ENCODE measurements at places on chromosomes 13 and 19.

DNA sequence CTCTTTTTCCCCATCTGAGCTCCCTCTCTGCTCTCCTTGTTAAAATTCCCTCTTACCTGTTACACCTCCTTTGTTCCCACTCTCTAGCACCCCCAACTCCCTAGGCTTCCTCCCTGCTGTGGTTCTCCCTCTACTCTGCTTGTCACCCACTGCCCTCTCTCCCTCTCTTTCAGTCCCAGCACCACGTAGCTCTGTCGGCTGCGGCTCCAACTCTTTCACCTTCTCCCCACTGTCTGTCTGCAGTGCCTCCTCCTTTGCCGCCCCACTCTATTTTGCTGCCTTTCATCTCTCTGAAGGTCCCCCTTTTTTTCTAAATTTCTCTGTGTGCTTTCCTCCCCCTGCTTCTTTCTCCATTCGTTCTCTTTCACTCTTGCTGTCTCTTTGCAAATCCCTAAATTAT, 1.1 kb downstream of the ZNF836 start:
- peak overlapping the region; percentile 90 for H3K27ac ChIP-seq
- peak overlapping the region; percentile 97 for H3K4me3 ChIP-seq
- H3K36me3 ChIP-seq: peaks cover 43% of the 10 kb centered on the region
- H3K27me3 ChIP-seq: no peaks in the 10 kb centered on the region
- no peak for DNase-seq
- H3K4me1 ChIP-seq: peaks cover 11% of the 10 kb centered on the region

DNA sequence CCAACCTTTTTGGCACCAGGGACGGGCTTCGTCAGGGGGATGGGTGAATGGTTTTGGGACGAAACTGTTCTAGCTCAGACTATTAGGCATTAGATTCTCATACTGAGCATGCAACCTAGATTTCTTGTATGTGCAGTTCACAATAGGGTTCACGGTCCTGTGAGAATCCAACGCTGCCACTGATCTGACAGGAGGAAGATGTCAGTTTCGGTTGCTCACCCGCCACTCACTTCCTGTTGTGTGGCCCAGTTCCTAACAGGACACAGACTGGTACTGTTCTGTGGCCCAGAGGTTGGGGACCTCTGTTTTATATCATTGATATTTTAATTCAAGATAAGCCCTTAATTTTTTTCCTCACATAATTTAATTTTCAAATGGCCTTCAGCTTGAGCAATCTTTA, 26.7 kb upstream of the TDRD3 start:
- H3K4me3 ChIP-seq: no peak overlapping the region
- no peaks in the 10 kb centered on the region for H3K4me1 ChIP-seq
- no peaks in the 10 kb centered on the region for H3K36me3 ChIP-seq
- peaks cover 2% of the 10 kb centered on the region for H3K27me3 ChIP-seq

DNA sequence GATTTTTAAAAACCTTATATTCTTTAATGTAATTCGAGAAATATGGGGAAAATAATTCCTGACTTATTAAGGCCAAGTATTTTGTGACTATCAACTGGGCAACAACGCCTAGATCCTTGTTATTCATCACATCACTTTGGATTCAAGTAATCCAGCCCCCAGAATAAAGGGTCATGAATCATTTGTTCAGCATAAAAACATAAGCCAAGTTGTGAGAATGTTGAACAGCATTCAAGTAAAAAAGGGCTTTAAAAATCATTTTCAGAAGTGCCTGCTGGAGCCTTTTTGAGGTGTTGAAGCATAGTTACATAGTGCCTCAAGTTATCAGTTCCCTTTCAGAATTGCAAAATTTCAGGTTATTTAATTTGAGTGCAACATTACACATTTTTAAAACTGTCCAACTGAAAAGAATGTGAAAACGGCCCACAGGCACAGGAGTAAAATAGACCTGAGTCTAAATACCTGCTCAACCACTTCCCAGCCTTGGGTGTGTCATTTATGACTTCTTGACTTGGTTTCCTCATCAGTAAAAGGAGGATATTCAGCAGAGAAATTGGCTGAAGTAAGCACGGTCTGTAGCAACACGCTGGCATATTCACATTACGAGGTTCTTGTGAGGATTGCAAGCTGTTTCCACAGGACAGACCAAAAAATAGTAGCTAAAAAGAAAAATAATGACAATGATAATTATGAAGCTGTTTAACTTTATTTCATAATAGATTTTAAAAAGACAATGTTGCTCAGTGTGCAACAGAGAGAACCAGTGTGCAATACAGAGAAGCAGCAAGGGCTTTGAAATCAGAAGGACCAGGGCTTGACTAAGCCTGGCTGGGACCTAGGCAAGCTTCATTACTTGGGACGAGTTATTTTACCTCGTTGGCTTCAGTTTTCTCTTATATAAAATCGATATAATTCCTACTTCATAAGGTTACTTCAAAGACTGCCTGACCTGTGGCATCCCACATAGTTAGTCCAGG, 56.6 kb downstream of the MBNL2 start:
- peaks cover 23% of the 10 kb centered on the region for H3K36me3 ChIP-seq
- H3K4me1 ChIP-seq: peaks cover 27% of the 10 kb centered on the region
- H3K27ac ChIP-seq: no peak overlapping the region
- no peaks in the 10 kb centered on the region for H3K27me3 ChIP-seq
- no peak for DNase-seq
- H3K4me3 ChIP-seq: no peak overlapping the region

DNA sequence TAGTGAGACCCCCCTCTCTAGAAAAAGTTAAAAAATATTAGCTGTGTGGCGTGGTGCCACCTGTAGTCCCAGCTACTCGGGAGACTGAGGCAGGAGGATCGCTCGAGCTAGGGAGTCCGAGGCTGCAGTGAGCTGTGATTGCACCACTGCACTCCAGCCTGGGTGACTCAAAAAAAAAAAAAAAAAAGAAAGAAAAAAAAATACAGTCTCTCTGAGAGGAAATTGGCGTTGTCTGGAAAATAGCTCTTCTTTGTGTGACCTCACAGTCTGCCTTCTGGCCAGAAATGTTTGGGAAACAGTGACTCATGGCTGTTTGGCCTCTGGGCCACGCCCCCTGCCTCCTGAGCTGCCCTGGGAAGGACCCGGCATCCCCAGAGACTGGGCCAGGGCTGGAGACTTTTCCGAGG, 10.7 kb downstream of the MARCHF2 start:
- no peak overlapping the region for H3K27ac ChIP-seq
- no peak for DNase-seq
- H3K36me3 ChIP-seq: peaks cover 3% of the 10 kb centered on the region

DNA sequence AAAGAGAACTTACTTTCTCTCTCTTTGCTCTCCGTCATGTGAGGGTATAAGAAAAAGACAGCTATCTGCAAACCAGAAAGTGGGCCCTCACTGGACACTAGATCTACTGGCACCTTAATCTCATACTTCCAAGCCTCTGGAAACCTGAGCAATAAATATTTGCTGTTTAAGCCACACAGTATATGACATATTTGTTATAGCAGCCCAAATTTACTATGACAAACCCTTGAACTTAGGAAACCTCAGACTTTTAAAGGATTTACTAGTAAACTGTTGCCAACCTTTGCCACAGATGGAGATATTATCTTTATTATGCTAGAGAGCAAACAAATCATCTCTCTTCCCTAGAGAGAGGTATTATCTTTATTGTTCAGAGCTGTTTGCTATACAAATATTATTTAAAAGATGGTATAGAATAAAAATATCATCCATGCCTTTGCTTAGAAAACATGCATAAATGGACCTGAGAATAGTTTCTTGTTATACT, 1446.1 kb downstream of the SLITRK1 start:
- H3K27ac ChIP-seq: no peak overlapping the region
- no peak for DNase-seq
- no peaks in the 10 kb centered on the region for H3K36me3 ChIP-seq
- no peaks in the 10 kb centered on the region for H3K4me1 ChIP-seq
- no peak overlapping the region for H3K4me3 ChIP-seq

- DNase-seq: no peak
- H3K4me1 ChIP-seq: no peaks in the 10 kb centered on the region
- no peak overlapping the region for H3K4me3 ChIP-seq
- peaks cover 30% of the 10 kb centered on the region for H3K27me3 ChIP-seq
These were observed 40.5 kb downstream of the TEX26 start for GRCh38 chr13:30972888-30973377.

- H3K4me3 ChIP-seq: peak overlapping the region; percentile 23
- no peak for DNase-seq
- H3K27me3 ChIP-seq: no peaks in the 10 kb centered on the region
- H3K4me1 ChIP-seq: peaks cover 48% of the 10 kb centered on the region
- H3K36me3 ChIP-seq: peaks cover 22% of the 10 kb centered on the region
These were observed 149.6 kb downstream of the PDS5B start for GRCh38 chr13:32735859-32736258.

DNA sequence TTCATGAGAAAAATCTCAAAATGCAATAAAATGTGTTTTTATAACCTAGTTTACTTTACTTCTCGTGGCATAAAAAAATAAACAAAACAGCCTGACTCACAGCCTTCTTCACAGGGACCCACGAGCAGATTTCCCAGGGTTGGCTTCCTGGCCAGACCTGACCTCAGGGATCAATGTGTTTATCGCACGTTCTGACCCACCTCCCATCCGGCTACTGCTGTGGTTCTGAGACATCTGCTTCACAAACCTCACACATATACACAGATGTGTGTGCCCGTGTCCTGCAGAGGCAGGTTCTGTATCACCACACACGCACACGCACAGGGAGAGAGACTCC, 118.3 kb downstream of the COL4A2 start:
- H3K27ac ChIP-seq: no peak overlapping the region
- peaks cover 13% of the 10 kb centered on the region for H3K4me1 ChIP-seq
- peaks cover 75% of the 10 kb centered on the region for H3K27me3 ChIP-seq
- no peak for DNase-seq
- no peaks in the 10 kb centered on the region for H3K36me3 ChIP-seq
- H3K4me3 ChIP-seq: no peak overlapping the region

GRCh38 chr13:31625115-31625514, 114.2 kb upstream of the RXFP2 start:
- no peak overlapping the region for H3K4me3 ChIP-seq
- DNase-seq: no peak
- no peak overlapping the region for H3K27ac ChIP-seq
- H3K27me3 ChIP-seq: peaks cover 2% of the 10 kb centered on the region
- no peaks in the 10 kb centered on the region for H3K36me3 ChIP-seq

DNA sequence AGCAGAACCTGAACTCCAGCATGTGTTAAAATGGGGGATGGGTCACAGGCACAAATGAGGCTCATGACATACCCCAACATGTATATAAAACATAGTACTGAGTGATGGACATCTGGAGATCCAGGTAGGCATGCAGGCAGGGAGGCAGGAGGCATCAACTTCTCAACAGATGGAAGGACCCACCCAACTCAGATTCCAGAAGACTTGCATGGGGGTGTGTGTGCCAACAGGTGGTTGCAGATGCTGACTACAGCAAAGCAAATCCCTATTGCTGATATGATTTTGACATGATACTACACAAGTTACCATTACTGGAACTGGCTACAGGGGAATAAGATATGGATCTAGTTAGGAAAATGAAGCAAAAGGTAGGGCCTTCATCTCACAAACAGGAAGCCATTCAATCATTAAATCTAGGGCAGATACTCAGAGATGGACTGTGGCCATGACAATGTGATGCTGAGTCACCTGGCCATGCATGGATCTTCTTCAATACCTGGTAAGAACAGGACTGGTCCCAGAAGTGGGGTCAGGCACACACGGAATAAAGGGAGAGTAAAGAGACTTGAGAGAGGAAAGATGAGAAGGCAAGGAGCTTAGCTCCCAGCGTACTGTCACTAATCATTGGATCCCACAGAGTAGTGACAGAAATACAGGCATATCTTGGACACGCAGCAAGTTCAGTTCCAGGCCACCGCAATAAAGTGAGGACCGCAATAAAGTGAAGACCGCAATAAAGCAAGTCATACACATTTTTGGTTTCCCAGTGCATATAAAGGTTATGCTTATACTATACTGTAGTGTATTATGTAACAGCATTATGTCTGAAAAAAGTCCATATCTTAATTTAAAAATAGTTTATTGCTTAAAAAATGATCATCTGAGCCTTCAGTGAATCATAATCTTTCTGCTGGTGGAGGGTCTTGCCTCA, 91.3 kb downstream of the USP12 start:
- H3K4me1 ChIP-seq: peaks cover 11% of the 10 kb centered on the region
- peaks cover 28% of the 10 kb centered on the region for H3K36me3 ChIP-seq
- no peak overlapping the region for H3K4me3 ChIP-seq
- DNase-seq: no peak

DNA sequence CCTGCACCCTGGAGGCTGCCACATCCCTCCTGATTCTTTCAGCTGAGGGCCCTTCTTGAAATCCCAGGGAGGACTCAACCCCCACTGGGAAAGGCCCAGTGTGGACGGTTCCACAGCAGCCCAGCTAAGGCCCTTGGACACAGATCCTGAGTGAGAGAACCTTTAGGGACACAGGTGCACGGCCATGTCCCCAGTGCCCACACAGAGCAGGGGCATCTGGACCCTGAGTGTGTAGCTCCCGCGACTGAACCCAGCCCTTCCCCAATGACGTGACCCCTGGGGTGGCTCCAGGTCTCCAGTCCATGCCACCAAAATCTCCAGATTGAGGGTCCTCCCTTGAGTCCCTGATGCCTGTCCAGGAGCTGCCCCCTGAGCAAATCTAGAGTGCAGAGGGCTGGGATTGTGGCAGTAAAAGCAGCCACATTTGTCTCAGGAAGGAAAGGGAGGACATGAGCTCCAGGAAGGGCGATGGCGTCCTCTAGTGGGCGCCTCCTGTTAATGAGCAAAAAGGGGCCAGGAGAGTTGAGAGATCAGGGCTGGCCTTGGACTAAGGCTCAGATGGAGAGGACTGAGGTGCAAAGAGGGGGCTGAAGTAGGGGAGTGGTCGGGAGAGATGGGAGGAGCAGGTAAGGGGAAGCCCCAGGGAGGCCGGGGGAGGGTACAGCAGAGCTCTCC, 6.9 kb upstream of the CEACAM5 start:
- H3K27ac ChIP-seq: no peak overlapping the region
- peaks cover 7% of the 10 kb centered on the region for H3K27me3 ChIP-seq
- peaks cover 6% of the 10 kb centered on the region for H3K4me1 ChIP-seq
- DNase-seq: no peak
- no peak overlapping the region for H3K4me3 ChIP-seq
- H3K36me3 ChIP-seq: no peaks in the 10 kb centered on the region

- peaks cover 6% of the 10 kb centered on the region for H3K4me1 ChIP-seq
- peaks cover 6% of the 10 kb centered on the region for H3K36me3 ChIP-seq
- H3K27ac ChIP-seq: no peak overlapping the region
- no peak overlapping the region for H3K4me3 ChIP-seq
These were observed 53.4 kb downstream of the ABCC4 start for GRCh38 chr13:95247852-95248251.

GRCh38 chr19:1025960-1026782, at the start of gene CNN2:
Gene CNN2, plus strand, starts transcription at chr19:1026608. Its CDS starts 54 bp downstream, at chr19:1026662.
- peaks cover 23% of the 10 kb centered on the region for H3K4me1 ChIP-seq
- peaks cover 5% of the 10 kb centered on the region for H3K36me3 ChIP-seq
- peak; percentile 73 for DNase-seq
- H3K4me3 ChIP-seq: peak within 1 kb of the TSS; percentile 95
- H3K27me3 ChIP-seq: peaks cover 2% of the 10 kb centered on the region
